ENCODE measurements at places on chromosomes 4 and X.

DNA sequence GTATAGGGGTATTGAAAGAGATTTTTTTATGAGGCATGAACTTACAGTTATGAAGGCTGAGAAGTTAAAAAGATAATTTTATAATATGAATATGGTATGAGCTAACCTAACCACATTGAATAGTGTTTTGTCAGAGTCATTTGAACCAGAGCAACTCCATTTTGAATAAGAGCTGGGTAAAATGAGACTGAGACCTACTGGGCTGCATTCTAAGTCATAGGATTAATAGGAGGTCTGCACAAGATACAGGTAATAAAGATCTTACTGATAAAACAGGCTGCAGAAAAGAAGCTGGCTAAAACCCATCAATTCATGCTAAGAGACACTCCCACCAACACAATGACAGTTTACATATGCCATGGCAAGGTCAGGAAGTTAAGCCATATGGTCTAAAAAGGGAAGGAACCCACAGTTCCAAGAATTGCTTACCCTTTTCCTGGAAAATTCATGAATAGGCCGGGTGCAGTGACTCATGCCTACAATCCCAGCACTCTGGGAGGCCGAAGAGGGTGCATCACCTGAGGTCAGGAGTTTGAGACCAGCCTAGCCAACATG, 209.2 kb downstream of the TECRL start:
- DNase-seq: no peak

- no peak for DNase-seq
Observed at GRCh38 chr4:143260750-143261149, 75.9 kb upstream of the GAB1 start.

DNA sequence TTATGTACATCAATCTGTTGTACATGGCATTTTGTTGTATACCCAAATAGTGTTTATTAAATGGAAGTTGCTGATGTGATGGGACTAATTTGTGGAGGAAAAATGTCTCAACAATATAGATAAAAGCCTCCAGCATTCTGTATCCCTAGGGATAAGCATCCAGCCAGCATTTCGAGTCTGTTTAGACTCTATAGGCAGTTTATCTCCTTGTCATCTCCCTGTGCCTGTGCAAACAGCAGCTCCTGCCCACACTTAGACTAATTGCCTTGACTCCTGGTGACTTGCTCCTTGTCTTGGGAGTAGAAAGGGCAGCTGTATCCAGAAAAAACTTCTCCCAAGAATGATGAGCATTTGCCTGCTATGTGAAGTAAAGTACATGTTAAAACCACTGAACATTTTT, 83.8 kb downstream of the DOCK11 start:
- no peak for DNase-seq

GRCh38 chrX:3362956-3363355, 16.5 kb upstream of the MXRA5 start:
- DNase-seq: no peak

DNA sequence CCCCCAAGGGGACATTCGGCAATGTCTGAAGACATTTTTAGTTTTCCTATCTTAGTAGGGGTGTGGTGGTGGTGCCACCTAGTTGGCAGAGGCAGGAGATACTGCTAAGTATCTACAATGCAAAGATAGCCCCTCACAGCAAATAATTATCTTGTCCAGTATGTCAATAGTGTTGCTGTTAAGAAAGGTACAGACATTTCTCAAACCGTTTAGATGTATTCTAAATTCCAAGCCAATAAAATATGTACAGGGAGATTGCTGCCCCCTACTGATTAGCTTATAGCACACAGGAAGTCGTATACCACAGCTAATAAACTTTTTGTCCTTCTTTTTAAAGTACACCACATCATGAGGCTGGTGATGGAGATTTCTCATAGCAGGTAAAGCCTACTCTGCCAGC, 260.5 kb downstream of the TMA16 start:
- DNase-seq: no peak

DNA sequence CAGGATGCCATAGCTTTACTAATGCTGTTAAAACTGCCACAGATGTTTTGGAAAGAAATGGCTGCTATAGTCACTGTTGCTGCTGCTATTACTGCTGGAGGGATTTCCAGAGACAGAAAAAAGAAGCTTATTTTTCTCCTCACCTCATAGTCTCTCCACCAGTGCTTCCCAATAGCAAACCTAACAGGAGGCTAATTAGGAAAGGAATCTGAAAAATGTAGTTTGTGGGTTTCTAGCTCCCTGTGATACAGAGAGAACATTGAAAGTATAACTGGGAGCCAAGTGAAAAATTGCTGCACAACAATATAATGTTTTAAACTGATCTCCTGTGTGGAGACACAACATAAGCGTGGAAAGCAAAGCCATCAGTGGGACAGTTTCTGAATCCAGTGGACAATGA, 8.6 kb upstream of the TSPAN7 start:
- DNase-seq: no peak

DNA sequence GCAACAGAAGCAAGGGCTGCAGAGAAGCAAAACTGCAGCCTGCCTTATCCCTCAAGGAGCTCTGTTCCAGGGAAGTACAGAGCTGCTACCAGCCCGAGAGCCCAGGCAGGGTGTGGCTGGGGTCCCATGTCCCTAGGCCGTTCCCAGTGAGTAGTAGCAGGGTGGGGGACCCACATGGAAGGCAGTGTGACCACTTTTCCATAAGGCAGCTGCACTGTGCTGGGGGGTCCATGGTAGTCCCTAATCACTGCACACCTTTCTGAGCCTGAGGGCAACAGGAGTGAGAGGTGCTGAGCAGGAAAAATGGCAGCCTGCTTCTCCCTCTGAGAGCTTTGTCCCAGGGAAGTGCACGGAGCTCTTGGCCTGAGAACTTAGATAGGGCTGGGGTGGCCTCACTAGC, 135.9 kb downstream of the SH3BGRL start:
- DNase-seq: no peak

DNA sequence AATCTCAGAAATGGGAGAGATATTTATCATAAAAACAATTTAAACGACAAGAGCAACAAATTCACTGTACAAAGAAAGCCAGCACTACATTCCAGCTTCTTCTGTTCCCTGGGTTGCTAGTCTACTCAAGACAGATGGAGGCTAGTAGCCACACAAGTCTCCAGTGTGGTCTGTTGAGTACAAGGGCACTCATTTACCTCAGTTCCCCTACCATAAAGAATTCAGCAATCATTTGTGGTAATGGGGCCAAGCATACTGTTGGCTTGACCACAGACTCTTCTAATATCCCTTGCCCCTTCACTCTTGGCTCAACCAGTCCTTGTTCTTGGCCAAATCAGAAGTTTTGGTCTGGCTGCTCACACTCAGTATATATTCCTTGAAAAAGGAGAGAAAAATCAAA, 212.3 kb downstream of the COX18 start:
- DNase-seq: no peak

DNA sequence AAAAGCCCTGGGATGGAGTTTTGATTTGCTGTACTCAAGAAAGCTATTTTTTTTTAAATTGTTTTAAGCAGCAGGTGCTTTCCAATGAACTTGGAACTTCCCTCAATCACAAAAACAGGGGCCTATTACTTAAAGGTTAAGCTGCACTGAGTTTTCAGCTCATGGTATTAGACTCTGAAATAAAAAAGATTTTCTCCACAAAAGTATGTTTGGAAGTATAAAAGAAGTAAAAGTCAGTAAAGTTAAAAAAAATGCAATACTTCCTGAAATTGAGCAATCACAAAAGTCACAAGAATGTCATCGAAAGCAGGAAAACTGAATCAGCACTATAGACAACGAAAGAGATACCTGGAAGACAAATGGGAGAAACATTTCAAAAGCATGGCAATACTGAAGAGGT, 38.9 kb upstream of the PLAC8 start:
- no peak for DNase-seq

DNA sequence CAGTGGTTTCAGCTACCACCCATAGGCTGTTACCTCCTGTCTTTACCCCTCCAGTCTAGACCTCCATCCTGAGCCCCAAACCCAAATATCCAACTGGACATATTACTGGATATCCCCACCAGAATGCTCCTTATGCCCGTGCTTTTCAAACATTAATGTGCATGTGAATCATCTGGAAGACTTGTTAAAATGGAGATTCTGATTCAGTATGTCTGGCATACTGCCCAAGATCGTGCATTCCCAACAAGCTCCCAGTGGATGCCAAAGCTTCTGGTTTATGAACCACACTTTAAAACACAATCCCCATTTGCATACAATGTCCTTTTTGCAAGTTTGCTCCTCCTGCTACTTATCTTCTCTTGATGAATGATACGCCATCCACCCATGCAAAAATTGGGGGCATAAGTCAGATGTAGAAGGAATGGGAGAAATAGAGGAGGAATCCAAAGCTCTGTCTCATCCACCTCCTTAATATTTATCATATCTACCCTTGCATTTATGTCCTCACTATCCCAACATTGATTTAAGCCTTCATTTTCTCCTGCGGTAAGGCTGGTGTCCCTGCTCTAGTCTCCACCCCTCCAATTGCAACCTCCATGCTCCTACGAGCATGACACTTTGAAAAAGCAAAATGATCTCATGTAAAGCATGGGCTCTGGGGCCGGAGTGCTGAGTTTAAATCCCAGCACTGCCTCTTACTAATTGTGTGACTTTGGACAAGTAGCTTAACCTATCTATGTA, 7.4 kb upstream of the PGRMC1 start:
- DNase-seq: no peak

DNA sequence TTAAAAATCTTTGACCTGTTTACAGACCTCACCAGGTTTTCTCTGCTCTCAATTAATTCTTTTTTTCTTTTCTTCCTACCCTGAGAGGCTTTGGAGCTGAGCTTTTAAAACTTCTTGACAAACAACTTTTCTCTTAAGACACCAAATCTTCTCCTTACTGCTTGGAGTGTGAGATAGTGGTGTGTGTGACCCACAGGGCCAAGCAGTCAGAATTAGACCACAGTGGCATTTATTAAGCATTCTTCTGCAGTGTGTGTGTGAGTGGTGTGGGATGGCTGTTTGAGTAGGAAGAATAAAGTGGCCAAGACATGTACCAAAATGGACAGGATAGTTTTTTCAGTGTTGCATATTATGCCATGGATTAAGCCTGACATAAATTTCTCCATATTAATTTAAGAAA, 665.1 kb downstream of the RAPGEF2 start:
- no peak for DNase-seq

- DNase-seq: no peak
Observed at GRCh38 chr4:36997727-36998126, 246.8 kb upstream of the NWD2 start.

DNA sequence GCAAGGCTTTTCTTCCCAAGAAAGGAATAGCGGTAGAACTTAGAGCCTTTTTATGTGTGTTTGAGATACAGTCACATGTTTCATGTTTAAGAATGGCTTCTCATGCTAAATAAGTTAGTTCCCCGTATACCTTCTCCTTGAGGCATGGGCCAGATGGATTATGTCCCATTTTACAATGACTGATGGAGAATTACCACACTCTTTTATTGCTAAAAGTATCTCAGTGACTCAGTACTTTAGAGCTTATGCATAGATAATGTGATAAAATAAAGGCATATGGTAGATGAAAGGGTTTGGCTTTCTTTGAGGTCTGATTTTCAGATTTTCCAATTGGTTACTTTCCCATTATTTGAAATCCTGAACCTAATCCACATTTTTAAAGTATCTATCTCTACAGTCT, 121.8 kb upstream of the BMPR1B start:
- DNase-seq: no peak

- no peak for DNase-seq
Observed at GRCh38 chr4:11469650-11470437, 41.1 kb upstream of the HS3ST1 start.

DNA sequence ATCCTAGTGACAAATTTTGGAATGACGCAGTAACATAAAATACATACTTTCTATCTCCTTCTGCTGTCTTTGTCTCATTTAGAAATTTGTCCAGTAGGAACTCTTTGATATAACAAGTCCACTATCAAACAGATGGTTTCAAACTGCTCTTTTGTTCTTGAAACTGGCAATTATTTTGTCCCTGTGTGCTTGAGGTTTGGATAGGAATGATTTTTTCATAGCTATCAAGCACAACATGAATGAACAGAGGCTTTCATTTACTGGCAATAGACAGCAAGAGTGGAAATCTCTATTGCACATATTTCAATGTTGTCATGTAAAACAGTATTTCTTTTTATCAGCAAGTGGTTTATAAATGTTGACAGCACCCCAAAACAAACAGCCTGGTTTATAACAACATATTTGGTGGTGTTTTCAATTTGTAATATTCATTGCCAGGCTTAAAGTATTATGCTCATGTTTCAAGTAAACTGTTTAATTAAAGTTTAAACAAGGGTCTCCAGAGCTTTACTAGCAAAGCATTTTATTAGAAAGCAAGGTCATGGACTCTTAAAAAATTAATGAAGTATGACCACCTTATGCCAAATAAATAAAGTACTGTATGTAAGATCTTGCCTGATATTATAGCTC, 60.0 kb downstream of the TIGD2 start:
- no peak for DNase-seq

DNA sequence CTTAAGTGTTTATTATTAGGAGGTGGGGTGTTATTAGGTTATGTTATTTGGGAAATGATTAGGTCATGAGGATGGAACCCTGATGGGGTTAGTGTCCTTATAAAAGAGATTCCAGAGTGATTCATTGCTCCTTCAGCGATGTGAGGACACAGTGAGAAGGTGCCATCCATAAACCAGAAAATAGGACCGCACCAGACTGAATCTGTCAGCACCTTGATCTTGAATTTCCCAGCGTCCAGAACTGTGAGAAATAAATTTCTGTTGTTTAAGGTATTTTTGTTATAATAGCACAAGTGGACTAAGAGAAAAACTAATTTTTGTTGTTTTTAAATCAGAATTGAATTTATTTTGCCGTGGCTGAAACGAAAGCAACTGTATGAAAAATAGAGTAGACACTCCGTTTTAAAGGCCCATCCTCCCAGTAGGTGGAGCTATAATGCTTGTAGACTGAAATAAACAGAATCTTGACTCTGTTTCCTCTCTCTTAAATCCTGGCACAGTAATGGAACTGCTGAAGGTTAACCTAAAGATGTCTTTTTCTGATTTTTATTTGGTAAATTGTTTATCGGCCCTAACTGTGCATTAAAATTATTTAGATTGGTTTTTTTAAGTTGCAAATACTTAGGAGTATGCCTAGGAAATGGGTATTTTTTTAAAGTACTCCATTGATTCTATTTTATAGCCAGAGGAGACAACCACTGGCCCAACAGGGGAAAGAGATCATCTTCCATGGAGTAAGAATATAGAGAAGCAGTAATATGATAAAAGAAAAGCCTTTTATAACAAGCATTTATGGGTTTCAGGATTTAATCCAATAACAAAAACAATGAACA, 133.2 kb upstream of the ADAMTS3 start:
- DNase-seq: no peak

DNA sequence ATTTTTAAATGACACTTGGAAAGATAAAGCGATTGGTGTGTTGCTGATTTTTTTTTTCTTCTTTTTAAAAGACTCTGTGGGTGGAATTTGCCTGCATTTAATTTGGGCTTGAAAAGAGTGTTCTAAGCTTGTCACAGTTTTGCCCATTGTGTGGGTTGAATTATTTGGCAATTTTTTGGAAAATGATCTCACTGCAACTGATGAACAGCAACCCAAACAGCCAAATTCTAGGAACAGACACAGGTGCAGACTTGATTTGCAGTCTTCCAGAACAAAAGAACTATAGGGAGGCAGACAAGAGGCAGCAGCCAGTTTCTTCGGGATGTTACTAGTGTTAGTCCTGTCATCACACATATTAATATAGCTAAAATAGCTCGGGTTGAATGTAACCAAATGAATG, 40.5 kb downstream of the CASP6 start:
- DNase-seq: no peak

Data from activated T-helper 1 cell treated with anti-CD3 and anti-CD28 coated beads, Interleukin-2, amount 50 U/mL, for 16 hours (primary cell).